Stromal cell of bone marrow (primary cell): ENCODE measurements at places on chromosomes 7 and 10.

DNA sequence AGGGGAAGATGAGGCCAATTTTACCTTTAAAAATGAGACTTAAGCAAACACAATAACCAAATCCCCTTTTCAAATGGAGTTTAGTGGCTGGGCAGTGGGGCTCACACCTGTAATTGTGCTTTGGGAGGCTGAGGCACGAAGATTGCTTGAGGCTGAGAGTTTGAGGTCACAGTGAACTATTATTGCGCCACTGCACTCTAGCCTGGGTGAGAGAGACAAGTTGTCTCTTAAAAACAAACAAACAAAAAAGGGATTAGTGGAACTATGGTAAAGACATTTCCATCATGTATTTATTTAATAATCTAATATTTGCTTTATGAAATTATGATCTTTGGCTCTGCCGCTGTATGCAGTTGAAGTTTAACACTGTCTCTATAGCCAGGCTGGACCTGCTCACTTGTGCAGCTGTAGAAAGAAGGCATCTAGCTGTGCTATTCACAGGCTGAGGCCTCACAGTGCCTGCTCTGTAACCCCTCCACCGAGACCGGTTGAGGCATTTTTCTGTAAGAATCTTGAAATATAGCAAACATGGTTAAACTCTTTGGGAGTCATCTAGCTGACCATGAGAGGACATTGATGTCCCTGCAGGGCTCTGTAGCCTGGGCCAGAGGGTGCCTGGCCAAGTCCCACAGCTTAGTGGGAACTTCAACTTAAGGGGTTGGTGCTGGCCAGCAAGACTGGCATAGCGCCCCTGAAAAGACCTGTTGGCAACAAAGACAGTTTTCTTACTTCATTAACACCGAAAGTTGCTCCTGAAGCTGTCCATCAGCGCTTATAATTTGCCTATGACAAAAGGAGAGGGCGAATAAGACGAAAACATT, 131.8 kb downstream of the BMPER start:
- DNase-seq = no peak

DNA sequence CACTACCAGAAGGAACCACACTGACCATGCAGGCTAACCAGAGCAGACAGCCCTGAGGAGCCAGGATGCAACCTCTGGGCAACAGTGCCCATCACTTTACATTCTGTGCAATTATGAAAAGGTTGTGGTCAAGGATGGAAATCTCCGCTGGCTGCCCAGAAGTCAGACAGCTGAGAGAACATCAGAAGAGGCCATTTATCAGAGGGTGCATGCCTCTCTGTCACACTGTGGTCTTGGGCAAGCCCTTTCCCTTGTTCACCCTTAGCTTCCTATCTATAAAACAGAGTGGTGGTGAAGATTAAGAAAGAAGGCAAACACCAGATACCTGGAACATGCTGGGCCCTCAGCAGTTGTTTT, 120.7 kb upstream of the GDF10 start:
- DNase-seq = no peak

DNA sequence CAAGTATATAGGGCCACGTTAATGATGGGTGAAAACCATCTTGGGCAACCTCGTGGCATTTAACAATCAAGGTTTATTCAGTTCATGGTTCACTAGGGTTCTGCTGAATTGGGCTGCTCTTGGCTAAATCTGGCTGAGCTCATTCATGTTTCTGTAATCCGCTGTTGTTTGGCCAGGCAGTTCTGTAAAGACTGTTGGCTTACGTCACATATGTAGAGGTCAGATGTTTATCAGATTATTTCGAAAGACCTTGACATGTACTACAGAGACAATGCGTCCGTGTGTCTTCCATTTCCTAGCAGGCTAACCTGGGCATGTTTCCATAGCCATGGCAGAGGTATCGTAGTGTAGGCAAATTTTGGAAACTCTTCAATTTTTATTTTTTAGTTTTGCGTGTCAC, 190.0 kb upstream of the ZWINT start:
- no peak for DNase-seq

DNA sequence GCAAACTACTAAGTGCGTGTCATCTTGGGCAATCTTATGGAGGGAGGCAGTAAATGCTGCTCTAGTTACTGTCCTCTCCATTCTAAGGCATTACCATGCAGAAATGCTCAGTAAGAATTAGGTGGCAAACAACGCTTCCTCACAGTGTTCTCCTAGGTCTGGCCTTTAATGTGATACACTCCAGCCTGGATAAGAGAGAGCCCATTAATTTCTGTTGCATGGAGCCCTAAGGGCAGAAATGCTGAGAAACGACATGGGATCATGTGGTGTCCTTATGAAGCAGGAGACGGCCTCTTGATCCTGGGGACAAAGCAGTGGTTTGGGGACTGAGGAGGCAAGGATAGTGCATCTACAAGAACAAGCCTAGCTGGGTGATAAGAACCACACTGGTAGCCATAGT, 44.0 kb downstream of the SLC25A13 start:
- no peak for DNase-seq

DNA sequence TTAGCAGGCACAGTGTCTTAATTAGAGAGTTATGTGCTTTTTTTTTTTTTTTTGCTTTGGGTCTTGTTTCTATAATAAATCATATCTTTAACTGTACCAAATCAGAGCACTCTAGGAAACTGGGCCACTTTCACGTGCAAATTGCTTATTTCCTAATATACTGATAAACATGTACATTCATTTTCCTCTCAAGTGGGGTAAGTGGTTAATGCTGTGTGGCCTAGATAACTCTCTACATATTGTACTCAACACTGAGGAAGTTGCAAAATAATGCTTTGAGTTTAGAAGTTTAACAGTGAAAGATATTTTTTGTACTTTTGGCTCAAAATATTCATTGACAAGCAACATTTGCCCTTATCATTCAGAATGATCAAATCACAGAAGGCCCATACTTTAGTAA, 115.9 kb upstream of the IFRD1 start:
- DNase-seq = no peak
